Substantia nigra (tissue), 51 donors: ENCODE measurements at places on chromosomes 2 and 18.

DNA sequence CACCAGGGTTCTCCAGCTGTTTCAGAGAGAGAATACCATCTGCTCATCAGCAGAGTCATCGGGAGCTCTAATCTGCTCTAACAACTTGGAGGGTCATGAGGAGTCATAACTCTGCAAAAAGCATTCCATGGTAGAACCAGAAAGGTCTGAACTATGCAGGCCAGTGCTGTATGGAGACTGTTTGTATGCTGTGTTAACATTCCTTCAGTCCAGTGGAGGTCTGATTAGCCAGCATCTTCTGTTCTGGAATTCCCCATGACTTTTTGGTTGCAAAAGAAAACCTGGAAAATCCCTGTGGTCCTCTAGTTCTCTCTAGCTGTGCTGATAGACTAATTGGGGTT is 9.4 kb upstream of the ITGB6 start:
- DNase-seq: no peak

DNA sequence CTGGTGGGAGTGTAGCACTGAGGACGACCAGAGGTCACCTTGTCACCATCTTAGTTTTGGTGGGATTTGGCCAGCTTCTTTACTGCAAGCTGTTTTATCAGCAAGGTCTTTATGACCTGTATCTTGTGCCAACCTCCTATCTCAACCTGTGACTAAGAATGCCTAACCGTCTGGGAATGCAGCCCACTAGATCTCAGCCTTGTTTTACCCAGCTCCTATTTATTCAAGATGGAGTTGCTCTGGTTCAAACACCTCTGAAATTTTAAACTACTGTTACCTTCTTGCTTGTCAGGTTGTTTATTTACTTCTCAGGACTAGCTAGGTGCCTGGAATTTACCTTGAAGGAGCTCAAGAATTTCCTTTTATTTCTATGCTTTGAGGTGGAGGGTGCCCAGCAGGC is 9.5 kb upstream of the KCNG3 start:
- no peak for DNase-seq

DNA sequence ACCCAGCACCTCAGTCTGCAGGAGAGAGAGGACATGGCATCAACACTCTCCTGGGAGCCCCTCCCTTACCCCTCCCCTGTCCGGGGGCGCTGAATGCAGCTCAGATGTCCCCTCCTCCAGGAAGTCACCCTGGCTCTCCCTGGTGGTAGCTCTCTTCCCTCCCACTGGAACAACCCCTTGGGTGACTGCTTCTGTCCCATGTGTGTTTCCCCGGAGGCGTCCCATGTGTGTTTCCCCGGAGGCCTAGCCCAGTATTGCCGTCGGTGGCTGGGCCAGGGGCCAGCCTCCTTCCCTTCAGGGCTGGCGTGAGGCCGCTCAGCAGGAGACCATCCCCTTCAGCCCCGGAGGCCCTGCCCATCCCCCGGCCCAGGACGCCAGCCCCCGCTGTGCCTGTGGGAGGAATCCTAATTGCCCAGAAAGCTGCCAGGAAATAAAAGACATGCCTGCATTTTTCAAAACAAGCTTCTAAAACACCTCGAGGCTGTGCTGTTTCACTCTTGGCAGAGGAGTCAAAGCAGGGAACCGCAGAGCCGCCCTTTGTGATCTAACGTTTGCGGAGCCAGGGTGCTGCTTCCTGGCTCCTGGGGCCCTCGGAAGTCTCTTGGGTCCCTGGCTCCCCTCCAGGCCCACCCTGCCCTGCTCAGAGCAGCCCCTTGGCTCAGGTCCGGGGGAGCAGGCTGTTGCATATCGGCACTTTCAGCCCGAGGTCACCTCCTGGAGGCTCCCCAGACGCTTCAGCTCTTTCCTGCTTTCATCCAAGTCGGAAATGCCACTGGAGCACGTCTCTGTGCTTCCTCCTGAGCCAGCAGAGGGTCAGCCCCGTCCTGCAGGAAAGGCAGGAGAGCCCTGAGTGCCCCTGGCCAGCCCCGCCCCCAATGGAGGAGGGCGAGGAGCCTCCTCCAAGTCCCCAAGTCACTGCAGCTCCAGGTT is 11.4 kb downstream of the SNED1 start:
- DNase-seq: peak; percentile 47

- DNase-seq: no peak
Observed at GRCh38 chr18:40866968-40867367, 1088.1 kb upstream of the PIK3C3 start.

DNA sequence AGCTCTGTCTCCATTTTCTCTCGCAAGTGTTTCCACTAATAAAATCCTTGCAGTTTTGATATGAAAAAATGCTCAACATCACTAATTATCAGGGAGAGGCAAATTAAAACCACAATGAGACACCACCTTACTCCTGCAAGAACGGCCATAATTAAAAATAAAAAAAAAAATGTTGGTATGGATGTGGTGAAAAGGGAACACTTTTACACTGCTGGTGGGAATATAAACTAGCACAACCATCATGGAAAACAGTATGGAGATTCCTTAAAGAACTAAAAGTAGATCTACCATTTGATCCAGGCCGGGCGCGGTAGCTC is 49.8 kb upstream of the GREB1L start:
- DNase-seq: no peak

DNA sequence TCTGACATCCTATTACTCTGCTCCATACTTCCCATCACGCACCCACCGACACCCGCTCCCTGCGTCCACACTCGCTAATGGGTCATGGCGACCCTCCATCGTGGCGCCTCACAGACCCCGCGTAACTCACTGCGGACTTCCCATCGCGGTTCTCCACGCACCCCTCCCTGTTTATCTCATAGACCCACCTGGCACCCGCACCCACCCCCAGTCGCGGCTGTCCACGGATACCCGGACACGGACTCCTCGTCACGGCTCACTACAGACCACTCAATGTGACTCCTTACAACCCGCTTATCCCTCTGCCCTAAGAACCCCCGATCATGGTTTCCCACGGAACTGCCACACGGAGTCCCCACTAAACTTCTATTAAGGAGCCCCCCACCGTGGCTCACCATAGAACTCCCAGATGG is 458 bp downstream of the CXXC1 start:
- peak; percentile 57 for DNase-seq

GRCh38 chr2:28465148-28465885 is 30.5 kb upstream of the PLB1 start:
- no peak for DNase-seq

GRCh38 chr2:218821605-218822211 is 9.9 kb downstream of the PRKAG3 start:
- no peak for DNase-seq

DNA sequence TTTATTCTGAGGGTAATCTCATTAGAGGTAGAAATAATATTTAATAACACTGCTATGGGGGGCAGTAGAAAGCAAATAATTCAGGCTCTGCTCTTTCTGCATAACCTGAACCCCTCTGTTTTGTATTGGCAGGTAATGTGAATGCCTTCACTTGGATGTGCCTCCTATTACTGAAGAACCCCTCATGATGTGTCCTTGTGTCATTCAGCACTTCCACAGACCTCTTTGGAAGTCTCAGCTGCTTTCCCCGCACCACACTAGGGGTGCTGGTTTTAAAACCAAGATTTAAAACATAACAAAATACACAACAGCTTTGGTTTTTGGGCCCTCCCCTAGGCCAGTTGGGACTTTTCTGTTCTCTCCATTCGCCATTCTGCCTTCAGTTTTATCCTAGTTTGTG is 281.7 kb upstream of the MC4R start:
- no peak for DNase-seq

- DNase-seq: no peak
Observed at GRCh38 chr2:181857483-181857882, 34.0 kb upstream of the ITPRID2 start.

DNA sequence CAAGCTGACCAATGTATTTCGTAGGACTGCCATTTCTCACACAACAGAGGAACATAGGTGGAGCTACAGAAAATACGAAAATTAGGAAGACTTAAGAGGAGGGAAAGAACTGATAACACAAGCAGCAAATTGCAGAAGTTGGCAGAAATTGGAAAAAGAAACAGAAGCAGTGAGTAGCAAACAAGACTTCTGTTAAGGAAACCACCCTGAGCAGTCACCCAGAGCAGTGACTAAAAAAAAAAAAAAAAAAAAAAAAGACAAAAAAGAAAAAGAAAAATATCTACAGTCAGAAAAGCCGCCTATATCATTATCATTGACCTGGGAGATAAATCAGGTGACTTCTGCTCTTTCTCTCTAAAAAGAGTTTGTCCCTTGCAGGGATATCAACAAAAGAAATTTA is 21.4 kb downstream of the STK17B start:
- no peak for DNase-seq

- DNase-seq: no peak
Observed at GRCh38 chr2:110948027-110948674, 172.6 kb upstream of the BCL2L11 start.

DNA sequence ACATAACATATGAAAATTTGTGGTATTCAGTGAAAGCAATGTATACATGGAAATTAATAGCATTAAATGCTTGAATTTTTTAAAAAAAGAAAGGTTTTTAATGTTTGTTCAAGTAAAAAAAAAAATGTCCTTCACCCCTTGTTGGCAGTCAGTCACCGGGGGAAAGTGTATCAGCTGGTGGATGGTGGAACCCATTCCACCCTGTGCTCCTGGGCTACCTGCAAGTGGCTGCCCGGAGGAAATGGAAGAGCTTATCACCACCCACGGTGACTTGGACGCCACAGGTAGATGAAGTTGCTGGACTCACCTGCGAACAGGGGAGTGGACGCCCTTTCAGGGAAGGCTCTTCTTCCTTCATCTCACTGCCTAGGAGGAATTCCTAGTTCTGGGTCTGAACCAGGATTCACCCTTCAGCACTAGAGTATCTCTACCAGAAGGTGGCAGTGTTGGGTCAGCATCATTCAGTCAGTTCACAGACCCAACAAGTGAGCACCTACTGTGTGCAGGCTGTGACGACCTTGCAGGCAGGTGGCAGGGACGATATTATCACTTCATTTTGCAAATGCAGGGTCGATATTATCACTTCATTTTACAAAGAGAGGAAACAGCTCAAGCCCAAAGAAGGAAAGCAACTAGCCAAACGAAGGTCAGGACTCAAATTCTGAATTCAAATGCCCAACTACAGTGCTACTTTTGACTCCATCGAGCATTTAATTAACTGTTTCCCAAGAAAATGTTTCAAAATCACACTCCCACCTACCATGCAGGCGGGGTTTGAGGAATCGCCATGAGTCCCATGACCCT is 35.8 kb downstream of the CIB4 start:
- no peak for DNase-seq

DNA sequence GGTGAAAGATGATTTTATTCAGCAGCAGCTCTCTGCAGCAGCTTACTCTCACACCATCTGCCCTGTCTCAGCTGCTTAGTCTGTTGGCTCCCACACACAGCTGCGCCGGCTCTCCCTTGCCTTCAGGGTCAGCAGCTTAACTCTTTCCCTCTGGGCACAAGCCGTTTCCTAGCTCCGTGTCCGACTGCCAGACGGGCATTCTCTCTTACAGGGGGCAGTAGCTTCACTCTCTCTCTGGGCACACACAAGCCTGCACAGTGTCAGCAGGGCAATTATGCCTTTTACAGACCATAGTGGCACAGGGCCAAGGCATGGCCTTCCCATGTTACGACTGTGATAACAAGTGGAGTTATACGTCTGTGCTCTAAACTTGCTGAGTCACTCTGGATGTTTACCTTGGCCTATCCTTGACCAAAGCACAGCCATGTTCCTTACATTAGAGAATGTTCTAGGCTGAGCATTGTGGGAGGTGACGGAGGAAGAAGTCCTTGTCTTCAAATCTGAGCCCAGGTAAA is 31.7 kb downstream of the PCARE start:
- no peak for DNase-seq

GRCh38 chr2:224894356-224894755 is 147.9 kb downstream of the DOCK10 start:
- DNase-seq: no peak

- DNase-seq: no peak
Observed at GRCh38 chr2:11578986-11579774, 45.3 kb downstream of the GREB1 start.

- DNase-seq: no peak
Observed at GRCh38 chr2:51103205-51103604, 71.3 kb upstream of the NRXN1 start.

GRCh38 chr18:43277164-43277600 is at the start of gene SYT4:
Gene SYT4, minus strand, starts transcription at chr18:43277490. Its CDS starts 209 bp downstream, at chr18:43277281.
- DNase-seq: no peak

- DNase-seq: no peak
Observed at GRCh38 chr2:64052463-64053241, 33.4 kb upstream of the VPS54 start.

DNA sequence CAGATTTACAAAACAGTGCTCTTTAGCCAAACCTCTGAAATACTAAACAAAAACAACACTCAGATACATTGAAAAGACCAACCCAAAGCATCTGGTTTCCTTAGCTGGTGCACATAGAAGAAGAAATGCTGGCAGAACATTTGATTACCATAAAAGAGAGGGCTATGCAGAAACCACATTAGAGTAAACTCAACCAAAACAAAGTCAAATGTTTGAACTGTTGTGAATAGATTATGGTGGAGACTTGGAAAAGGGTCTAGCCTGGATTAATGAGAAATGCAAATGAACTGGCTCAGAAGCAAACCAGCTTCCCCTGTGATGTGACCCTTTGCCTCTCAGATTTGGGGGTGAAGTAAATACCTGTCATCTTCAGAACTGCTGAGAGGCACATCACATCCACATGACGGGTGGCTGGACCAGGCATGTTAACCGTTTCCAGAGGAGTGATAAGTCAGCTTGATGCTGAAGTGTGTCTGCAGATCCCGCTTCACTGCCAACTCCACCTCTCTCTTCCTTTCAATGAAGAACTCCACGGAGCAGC is 153.0 kb downstream of the NRP2 start:
- DNase-seq: no peak

- DNase-seq: no peak
Observed at GRCh38 chr18:3648200-3648599, 198.2 kb downstream of the TGIF1 start.
